ENCODE measurements at places on chromosomes 2 and 18. TPM values are rescaled to one million over a fixed set of nuclear protein-coding genes. Genes with fewer than 3 reads are reported as not detected.

Gene ASPRV1
- total RNA-seq, result 1.1 TPM

Gene METTL4
- 6.3 TPM for total RNA-seq

Gene C2orf49
- 19.1 TPM for total RNA-seq

Gene ANTXR1
- 36.7 TPM for total RNA-seq

Gene POLR1A
- 29.9 TPM for total RNA-seq

Gene TNFRSF11A
- 3.5 TPM for total RNA-seq

Gene G6PC2
- not detected for total RNA-seq

Gene MALL
- total RNA-seq, result 7.7 TPM

DNA sequence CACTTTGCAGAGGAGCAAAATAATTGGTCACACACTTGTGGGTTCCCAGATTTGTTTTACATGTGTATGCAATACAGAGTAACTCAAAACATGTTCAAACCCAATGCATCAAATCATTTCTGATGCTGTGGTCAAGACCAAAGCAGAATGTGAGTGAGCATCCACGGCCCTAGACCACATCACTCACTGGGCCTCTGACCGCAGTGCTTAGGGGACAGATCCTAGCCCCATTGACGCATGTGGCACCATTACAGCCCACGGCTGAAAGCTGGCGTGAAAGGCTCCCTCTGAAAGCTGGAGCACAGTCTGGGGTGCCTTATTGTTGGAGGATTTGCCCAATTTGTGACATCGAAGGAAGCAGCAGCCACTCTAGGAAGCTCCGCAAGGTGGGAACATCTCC lies 498.8 kb upstream of the TCF4 start:
- DNase-seq, result no peak

GRCh38 chr2:63669596-63669995 lies 80.8 kb downstream of the MDH1 start:
- DNase-seq, result no peak

DNA sequence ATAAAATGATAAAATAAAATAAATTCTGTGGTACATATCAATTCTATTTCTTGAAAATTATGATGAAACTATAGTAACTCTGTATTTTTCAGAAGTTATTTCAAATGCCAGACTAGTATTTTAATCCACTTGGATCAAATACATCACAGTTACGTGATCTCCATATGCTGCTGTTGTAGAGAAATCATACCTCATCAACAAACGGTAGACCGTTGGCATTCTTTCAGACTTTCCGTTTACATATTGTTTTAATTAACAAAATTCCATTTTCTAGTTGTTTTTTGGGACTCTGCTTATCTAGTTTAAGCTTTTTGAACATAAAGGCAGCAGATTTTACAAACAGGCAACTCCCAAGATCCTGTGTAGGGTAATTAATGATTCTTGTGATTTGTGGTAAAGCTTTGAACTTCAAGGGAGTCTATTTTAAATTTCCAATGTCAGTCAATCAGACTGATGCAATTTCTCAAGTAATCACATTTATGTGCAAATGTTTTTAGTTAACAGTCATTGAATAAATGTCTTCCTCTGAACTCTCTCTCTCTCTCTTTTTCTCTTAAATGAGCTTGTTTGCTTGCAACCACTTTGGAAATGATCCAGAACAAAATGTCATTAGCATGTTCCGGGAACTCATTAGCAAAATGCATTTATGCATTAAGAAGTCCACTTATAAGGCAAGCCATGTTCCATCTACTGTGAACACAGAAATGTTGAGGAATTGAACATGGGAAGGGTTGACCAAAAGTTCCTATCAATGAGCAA lies 31.8 kb downstream of the NYAP2 start:
- DNase-seq, result no peak

- DNase-seq, result no peak
These were observed 57.5 kb downstream of the MYL12B start for GRCh38 chr18:3319399-3319798.

DNA sequence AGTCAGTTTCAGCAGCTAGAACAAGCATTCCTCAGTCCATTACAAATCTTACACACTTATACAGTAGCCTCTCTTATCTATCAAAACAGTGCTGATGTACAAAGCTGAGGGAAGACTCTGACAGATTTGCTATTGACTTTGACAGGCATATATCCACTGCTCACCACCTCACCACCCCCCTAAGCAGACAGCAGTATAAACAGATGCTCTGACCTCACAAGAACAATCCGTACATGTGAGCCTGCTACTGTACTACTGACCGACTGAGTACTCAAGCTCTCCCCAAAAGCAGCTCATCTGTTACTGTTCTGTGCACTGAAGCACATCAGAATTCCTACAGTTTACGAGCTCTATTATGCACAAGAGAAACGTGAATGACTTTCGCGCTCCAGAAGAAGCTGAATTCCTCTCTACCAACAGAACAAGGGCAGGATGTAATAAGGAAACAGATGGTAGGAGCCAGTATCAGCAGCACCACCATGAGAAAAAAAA lies 95.6 kb upstream of the PDE1A start:
- no peak for DNase-seq

DNA sequence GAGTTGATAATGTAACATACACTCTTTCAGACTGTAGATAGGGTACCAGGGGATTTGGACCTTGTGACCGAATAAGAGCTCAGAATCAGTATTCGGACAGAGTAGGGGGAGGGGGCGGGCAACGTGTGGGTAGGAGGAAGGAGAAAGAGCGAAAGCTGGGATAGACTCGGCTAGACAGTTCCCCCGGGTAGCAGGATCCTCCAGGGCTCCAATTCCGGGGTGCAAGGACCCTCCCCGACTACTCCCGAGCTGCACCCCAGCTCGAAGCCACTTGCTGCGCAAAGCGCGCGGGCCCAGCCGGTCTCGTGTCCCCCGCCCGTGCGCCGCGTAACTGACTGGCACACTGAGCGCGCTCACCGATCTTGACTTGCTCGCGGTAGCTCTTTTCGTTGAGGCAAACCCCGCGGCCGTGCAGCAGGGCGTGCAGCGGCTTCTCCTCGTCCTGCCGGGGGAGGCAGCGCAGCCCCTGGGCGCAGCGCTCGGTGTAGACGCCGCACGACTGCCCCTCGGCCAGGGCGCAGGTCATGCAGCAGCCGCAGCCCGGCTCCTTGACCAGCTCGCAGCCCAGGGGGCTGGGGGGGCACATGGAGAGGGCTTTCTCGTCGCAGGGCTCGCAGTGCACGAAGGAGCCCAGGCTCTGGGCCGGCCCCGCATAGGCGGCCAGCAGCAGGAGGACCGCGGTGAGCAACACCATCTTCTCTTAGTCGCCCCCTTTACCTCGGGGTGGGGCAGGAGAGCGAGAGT lies 1.1 kb downstream of the IGFBP5 start:
- DNase-seq, result peak; percentile 65

DNA sequence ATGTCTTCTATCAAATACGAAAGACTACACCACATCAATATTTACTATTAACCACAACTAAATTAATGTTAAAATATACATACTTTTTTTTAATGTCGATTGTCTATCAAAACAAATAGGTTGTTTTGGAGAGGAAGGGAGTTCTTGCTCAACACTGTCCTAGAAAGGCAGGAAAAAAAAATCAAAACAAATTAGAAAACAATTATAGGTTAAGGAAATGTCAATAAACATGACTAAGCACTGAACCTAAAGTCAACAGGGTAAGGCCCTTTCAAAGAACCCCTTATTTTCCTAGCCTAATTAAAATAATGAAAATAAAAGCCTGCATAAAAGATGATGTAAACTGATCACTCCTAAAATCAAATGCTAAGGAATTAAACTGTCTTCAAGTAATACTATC lies 2.8 kb downstream of the CEP76 start:
- DNase-seq, result no peak

DNA sequence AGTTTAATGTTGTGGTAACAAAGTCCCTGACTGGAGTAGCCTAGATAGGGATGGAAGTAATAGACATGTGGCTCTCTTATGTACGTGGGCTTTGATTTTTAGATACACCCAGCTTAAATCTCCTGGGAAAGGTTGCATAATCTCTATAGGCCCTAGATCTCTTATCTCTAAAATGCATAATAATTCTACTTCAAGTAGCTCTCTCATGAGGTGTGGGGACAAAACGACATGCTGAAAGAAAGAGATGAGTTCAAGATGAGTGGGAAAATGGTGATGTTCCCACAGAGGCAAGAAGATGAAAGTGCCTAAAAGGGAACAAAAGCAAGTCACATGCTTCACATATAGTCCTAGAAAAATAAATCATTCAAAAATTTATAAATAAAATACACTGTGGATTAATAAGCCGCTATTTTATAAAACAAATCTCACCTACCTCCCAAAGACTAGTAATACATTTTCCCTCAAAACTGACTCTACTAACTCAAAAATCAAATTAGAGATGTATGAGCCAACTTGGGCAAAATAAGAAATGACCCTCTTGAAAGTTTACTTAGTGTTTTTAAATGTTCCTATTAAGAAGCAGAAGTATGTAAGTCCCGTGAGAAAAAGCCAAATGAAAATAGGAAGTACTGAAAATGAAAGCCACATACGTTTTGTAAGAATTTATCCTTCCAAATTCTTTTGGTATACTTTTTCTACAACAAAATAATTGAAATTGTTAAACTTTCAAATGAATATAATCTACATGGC lies 148.2 kb upstream of the ITGA4 start:
- no peak for DNase-seq

DNA sequence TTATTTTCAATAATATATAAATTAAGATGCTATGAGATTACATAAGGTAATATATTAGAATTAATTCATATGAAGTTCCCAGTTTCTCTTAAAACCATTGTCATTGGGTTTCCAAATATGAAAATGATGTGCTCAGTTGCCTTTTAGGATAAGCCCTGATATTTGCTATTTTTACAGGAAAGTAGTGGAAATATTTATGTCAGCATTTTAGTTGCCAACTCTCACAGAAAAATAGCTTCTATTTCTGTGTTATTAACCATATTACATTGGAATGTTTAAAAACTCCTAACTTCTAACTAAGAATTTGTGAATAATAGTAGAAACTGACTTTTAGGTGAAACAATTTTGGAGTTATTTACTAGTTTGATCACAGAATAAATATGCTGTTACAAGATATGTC lies 74.0 kb downstream of the TMX3 start:
- DNase-seq, result no peak

GRCh38 chr2:100246163-100247145 lies 75.8 kb downstream of the LONRF2 start:
- DNase-seq, result no peak

DNA sequence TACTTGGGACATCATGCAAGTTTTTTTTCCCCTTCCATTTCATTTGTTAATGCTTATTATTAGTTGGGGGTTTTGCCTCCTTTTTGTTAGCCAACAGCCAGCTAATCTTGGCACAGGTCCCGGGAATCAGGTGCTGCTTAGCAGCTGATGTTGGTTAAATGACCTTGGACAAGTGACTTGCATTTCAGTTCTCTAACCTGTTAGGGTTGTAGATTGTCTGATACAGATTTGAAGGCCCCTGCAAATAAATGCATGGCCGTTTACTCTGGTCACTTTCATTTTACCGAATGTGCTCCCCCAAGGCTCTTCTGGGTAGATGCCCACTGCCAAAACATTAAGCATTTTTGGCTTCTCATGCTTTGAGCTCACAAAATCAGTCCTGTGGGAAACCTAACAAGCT lies 120.9 kb downstream of the SPTBN1 start:
- DNase-seq, result no peak

DNA sequence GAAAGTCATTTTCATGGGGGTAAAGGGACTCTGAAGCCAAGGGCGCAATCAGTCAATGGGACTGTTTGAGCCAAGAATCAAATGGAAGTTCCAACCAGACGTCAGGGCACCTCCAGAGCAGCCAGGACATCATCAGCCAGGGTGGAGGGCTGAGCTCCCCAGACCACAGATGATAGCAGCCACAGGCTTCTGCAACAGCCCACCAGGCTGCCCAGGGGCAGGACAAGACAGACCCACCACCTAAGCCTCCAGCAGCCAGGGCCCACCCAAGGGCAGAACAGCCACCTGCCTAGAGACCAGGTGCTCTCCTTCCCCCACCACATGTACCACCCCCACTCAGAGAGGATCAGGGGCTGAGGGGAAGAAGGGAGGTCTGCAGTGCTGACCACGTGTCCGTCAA lies 53.8 kb upstream of the SLC66A3 start:
- no peak for DNase-seq

GRCh38 chr18:23207191-23207955 lies 72.1 kb downstream of the CABLES1 start:
- DNase-seq, result no peak

GRCh38 chr18:28863396-28863795 lies 686.5 kb upstream of the CDH2 start:
- DNase-seq, result no peak

GRCh38 chr2:9765611-9766531 lies 77.4 kb upstream of the TAF1B start:
- DNase-seq, result no peak

DNA sequence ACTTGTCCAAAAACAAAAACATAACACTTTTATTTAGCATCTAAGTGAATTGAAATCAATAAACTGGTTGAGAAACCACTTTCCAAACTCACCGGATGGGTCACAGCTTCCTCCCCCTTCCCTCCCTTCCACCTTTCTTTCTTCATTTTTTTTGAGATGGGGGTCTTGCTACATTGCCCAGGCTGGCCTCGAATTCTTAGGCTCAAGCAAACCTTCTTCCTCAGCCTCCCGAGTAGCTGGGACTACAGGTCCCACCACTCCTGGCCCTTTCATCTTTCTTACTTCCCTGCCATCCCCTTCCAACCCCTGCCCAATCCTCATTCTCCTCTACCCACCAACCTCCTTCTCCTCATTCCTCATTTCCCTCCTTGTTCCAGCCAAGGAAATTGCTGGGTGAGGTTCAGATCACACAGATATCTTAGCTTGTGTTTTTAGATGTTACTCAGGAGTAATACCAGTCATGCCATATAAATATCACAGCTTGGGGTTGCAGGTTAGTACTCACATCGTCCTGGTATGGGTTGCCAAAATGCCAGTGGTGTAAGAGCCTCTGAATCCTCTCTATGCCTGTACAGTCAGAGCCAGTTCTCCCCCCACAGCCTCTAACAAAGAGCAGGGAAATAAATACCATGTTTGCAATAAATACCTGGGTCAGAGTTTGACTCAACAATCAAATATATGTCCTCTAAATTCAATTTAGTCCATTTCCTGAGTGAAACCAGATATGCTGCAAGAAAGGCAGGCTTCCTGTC lies 132.7 kb upstream of the NDUFV2 start:
- DNase-seq, result no peak

GRCh38 chr2:88856409-88857135 lies 165.1 kb downstream of the RPIA start:
- no peak for DNase-seq

GRCh38 chr2:237542001-237542704 lies 24.2 kb upstream of the PRLH start:
- no peak for DNase-seq

Data from right cardiac atrium (tissue), 5 donors.